HFFc6 (cell line): ENCODE measurements at places on chromosomes 6 and 20. TPM values are rescaled to one million over a fixed set of nuclear protein-coding genes. Genes with fewer than 3 reads are reported as not detected.

The FAM209A gene
- not detected in 3 replicates for total RNA-seq

The OPN5 gene
- total RNA-seq = not detected in 3 replicates

DNA sequence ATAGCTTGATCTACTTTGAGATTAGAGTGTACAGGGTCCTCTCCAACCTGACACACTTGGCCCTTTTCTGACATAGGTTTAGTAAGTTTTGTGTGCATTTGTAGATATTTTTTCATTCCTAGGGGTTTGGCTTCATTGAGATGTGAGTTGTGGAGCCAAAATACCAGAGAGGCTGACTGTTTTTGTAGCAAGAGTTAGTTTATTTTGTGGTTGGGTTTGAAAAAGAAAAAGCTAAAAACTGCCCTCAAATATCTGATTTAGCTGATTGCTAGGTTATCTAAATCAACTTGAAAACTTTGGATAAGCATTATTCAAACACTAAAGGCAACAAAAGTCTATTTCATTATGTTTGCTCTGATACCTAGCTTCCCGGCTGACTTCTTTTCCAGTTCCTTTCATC is 164.7 kb upstream of the CENPW start:
- DNase-seq = no peak

GRCh38 chr6:1912731-1913130 is 303.0 kb downstream of the FOXC1 start:
- no peak for DNase-seq
